ENCODE measurements at places on chromosomes 7 and 10.

- no peak for DNase-seq
Measured at GRCh38 chr7:54689394-54690049, 69.5 kb downstream of the SEC61G start.

DNA sequence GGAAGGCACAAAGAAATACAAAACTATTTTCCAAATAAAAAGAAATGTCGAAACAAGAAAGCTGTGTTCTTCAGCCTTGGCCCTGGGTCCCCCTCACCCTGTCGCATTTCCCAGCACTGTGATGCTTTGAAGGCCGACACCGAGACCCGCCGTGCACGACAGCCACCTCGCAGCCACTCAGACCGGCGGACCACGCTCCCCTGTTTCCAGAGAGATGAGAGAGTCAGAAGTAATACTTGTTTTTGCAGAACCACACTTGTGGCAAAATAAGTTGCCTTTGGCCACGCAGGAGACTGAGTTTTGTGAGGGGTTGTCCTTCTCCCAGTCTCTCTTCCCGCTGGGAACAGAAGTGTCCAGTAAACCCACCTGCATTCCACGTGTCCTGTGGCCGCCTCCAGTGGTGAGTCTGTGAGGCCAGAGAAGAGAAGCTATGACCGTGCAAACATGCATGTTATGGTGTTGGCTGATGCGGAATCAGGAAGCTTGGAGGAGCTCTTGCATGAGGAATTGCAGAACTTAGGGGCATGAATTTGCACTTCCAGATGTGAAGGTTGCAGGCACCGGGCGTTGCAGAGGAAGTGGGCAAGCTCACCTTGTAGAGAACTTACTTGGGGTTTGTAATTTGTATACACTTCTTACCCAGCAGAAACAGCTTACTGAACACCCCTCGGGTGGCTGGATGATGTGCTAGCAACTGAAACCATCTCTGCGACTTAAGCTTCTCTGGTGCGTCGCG, 194.5 kb downstream of the EBF3 start:
- DNase-seq, result no peak

- no peak for DNase-seq
Measured at GRCh38 chr10:92173996-92174395, 116.9 kb downstream of the CPEB3 start.

- DNase-seq, result peak; percentile 78
Measured at GRCh38 chr10:60123172-60123571, 216.8 kb upstream of the CCDC6 start.

GRCh38 chr7:12257582-12257981, 46.5 kb downstream of the TMEM106B start:
- peak; percentile 48 for DNase-seq

DNA sequence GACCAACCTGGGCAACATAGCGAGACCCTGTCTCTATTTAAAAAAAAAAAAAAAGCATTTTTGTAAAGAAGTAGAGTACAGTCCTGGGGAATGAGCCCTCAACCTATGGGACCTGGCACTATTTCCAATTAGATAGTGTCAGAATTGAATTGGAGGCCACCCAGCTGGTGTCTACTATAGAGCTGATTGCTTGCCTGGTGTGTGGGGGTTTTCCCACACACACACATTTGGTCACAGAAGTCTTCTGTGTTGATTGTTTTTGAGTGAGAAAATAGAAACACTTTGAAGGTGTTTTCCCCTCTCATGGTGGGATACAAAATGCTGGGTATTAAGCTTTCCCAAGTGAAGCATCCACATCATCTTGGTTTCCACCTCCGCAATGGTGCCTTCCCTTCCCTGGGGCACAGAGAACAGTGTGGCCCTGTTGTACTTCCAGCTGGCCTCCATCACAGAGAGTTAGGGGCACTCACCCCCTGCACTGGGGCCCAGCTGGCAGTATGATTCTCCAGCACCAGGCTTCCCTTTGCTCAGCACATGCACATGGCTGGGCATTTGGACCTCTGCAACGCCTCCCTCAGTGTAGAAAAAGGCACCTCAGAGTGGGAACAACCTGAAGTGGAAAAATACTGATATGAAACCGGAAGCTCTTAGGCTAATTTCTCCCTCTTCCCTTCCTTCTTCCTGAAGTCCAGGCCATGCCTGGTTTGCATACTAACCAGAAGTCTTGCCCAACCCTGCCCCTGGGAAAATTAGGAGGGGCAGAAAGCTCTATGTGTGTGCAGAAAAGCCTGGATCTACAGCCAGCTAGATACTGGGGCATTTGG, 10.7 kb upstream of the NFKB2 start:
- peak; percentile 75 for DNase-seq

- DNase-seq, result peak; percentile 74
Measured at GRCh38 chr7:55245271-55245723, 119.8 kb upstream of the LANCL2 start.

DNA sequence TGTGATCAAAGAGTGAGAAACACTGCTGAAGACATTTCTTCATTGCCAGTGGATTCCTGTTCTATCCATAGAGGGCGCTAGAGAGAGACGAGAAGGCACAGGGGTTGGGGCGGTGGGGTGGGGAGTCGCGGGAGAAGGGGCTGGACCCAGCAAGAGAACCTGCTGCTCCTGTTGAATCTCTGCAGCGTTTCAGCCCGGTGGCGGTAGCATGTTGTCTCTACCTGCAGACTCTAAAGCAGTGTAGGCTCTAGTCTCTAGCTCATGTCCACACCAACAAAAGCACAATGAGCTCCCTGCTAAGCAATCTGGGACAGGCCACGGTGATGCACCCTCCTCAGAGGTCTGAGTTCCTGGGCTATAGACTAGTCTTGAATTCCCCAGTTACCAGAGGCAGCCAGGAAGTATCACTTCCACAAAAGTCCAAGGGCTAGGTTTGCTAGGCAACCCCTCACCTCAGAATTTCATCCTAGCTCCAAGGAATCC, 167.7 kb downstream of the DGKB start:
- no peak for DNase-seq

GRCh38 chr7:1858435-1859265, 188.6 kb downstream of the ELFN1 start:
- DNase-seq, result no peak

DNA sequence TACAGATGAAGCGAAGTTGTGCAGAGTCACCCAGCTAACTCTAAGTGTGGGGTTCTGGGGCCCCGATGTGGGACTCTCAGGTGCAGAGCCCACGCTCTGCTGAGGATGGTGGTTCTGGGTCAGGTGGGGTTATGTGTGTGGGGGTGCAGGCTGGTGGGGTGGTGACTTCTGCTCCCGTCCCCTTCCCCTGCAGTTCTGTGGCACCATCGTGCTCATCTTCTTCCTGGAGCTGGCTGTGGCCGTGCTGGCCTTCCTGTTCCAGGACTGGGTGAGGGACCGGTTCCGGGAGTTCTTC, 28.6 kb upstream of the SH2D4B start:
- no peak for DNase-seq

DNA sequence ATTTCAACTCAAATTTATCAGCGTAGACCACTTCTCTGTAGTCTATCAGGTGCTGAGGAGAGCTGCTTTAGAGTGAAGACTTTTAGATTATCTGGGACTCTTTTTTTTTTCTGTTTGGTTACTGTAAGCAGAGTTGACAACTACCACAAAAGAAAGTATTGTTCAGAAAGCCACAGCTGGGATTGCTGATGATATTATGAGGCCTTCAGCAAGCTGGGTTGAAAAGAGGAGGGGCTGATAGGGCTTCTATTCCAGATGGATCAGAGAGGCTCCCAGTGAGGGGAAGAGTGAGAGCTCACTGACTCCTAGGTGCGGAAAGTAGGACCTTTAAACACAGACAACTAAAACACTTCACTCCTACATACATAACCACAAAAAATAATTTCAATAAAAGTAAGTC, 188.5 kb upstream of the FERD3L start:
- no peak for DNase-seq

DNA sequence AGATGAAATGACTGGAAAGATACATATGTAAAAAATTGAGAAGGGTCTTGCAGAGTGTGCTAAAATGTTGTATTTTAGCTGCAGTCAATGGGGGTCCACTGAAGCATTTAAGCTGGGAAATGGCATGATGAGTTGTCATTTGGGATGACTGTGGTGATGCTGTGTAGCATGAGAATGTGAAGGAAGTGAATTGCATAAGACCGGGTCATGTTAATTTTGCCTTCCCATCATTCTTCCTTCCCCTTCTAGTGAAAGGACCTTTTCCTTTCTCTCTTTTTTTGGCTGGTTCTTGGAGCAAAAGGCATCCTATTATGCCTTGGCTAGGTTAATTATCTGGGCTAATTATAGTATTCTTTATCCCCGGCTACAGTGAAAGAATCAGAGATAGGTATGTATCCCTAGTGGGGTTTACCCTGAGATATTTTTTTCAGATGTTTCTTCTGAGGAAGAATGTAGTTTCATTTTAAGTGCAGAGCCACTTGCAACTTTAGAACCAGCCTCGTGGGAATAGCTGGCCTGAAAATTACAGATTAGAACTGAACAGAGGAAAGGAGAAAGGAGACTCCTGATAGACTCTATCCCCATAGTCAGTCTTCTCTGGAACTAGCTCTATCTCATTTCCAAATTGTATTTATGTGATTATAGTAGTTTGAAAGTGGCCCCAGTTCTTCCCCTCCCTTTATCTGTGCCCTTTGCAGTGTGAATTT, 93.6 kb downstream of the HGF start:
- DNase-seq, result no peak

DNA sequence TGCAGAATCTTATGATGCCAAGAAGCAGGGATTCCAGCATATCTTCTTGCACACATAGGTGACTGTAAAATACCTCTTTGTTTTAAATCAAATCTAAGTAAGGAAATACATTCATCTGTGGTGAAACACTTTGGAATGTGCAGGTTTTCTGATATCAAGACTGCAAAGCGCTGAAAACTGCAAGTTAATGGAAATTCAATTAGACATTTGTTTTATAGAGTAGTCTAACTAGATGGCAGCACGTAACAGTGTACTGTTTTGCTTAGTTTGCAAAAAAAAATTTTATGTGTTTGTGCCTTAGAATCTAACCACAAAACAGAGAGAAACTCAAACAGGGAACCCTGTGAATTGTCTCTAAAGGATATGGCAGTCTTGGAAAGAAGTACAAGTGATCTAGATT, 259.2 kb downstream of the HDAC9 start:
- DNase-seq, result peak; percentile 63

DNA sequence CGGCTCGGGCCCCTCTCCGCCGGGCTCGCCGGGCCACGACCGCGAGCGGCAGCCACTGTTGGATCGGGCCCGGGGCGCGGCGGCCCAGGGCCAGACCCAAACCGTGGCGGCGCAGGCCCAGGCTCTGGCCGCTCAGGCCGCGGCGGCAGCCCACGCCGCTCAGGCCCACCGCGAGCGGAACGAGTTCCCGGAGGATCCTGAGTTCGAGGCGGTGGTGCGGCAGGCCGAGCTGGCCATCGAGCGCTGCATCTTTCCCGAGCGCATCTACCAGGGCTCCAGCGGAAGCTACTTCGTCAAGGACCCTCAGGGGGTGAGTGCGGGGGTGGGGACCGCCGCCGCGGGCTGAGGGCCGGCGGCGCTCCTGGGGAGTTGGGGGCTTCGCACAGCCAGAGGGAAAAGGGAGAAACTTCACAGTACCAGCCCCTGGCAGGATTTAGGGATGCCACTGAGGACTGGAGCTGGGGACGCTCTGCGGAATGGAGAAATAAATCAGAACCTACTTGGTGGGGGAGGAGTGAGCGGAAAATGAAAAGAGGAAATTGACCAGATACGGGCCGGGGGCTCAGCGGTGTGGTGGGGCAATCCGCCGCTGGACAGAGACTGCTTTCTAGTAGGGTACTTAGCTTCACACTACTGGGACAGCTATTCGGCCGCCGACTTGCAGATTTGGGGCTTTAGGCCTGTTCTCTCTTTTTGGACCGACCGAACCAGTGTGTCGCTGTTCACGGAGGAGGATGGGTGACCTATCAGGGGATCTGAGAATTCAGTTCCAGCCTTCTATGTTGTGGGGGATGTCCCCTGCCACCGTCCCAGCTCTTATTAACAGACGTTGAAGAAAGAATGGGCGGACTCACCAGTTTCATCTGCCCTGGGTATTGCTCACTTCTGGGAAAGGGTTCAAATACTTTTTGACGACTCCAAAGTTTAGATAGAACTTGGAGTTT, 669 bp downstream of the PI4K2A start:
- peak; percentile 10 for DNase-seq

GRCh38 chr7:68729371-68729770, 868.9 kb upstream of the AUTS2 start:
- DNase-seq, result no peak

DNA sequence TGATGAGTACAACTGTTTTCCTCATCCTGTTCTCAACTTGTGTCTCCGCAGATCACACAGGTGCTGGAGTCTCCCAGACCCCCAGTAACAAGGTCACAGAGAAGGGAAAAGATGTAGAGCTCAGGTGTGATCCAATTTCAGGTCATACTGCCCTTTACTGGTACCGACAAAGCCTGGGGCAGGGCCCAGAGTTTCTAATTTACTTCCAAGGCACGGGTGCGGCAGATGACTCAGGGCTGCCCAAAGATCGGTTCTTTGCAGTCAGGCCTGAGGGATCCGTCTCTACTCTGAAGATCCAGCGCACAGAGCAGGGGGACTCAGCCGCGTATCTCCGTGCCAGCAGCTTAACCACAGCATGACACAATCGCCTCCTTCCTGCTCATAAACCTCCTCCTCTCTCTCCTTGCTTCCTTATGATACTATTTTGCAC, 126.7 kb upstream of the PRSS58 start:
- DNase-seq, result peak; percentile 91

DNA sequence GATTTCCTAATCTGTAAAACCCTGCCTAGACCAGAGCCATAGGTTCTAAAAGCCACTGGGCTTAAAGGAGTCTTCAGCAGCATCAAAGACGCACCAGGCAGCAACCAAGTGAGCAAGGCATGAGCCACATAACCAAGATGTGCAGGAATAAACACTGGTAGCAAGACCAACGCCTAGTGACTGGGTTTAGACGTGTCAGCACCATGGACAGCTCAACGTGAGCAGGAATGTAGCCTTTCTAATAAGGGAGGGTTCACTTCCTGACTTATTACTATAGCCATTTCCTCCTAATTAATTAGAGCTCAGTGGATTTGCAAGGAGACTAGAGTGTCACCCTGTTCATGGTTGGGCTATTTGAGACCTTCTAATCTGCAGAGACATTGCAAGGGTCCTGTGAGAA, 223.7 kb downstream of the LHFPL3 start:
- peak; percentile 10 for DNase-seq

DNA sequence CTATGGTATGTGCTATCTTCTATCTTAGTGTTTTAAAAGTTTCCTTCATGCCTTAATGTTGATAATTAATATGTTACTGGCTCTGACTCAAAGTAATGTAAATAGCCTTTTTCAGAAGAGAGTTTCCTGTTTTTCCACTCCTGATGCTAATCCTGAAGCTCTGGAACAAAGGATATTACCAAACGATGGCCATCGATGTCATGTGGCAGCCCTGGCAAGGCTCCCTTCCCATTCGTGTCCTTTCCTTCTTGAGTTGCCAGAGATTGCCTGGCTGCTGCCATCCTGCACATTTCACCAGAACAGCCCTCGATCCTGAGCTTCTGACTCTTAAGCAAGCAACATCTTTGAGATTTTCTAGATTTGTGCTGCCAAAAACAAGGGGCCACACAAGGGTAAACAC, 46.0 kb downstream of the RNF133 start:
- no peak for DNase-seq
